ENCODE measurements at places on chromosomes 12 and 14.

- DNase-seq = no peak
Measured at GRCh38 chr14:92507174-92507768, 6.3 kb upstream of the RIN3 start.

- DNase-seq = no peak
Measured at GRCh38 chr12:3554371-3555115, 63.5 kb downstream of the PRMT8 start.

GRCh38 chr14:92586963-92587699, 73.5 kb downstream of the RIN3 start:
- no peak for DNase-seq

GRCh38 chr14:92656306-92657081, 91.9 kb downstream of the LGMN start:
- DNase-seq = no peak

GRCh38 chr14:86799244-86799647, 1193.7 kb downstream of the GALC start:
- no peak for DNase-seq

DNA sequence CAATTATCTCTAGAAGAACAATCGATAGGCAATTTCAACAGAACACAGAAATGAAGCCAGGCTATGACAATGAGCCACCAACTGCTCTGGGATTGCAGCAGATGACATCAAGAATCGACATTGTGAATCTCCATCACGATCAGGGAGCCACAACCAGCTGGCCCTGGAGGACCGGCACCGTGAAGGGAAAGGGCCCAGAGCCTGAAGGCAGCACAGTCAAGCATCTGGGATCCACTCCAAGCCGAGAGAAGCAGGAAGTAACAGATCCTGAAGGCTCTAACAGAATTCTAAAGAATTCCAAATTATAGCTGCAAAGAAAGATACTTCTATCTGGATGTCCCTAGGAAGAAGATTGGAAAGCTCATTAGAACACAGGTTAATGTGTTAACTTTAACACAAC, 61.0 kb downstream of the LRRC74A start:
- DNase-seq = no peak

DNA sequence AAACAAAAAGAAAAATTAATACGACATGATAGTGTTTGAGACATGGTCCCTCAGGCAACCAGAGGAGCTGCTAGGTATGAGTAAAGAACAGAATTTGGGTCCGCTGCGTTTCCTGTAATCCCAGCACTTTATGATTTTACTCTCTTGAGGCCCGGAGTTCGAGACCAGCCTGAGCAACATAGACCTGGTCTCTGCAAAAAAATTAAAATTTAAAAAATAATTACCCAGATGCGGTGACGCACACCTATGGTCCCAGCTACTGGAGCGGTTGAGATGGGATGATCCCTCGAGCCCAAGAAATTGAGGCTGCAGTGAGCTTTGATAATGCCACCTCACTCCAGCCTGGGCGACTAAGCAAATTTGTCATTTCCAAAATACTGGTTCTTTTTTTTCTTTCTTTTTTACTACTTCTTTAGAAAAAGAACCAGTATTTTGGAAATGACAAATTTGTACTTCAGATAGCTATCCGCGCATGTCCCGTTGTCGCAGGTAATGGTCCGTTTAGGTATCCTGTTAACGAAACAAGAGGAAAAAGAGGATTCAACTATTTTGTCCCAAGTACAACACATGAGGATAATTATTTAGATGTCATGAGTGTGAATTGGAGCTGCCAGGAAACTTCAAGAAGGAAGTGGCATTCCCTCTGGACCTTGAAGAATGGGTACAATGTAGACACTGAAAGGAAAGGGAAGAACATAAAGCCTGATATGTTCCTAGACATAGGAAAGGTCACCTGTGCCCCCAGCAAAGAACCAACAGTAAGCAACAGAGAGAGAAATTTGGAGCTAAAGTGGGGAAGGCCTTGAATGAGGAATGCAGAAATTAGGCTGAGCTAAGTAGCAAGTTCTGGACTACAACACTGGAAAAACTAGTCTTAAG, 1.2 kb upstream of the HECTD1 start:
- DNase-seq = no peak

DNA sequence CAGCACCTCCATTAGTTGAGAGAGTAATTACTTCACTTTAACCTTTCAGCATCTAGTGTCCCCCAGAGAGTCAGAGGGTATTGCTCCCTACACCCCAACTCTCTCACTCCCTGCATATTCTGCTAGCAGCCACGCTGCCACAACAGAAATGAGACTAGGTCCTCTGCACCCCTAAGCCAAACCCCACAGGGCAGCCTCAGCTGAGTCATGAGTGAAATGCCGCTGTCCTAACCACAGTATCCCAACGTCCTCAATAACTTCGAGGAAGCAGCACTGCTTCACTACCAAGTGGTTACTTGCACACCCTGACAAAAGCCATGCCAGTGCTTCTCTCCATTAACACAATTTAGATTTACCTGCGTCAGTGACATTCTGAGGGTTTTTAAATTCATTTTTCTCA, 6.9 kb upstream of the LYZ start:
- no peak for DNase-seq

GRCh38 chr12:47216150-47216677, 136.5 kb upstream of the AMIGO2 start:
- no peak for DNase-seq

GRCh38 chr14:51860164-51860824, at the start of gene GNG2:
TSS of gene GNG2 (plus strand) at chr14:51860612. CDS start at chr14:51950679, 90,067 bp downstream.
- DNase-seq = peak; percentile 64

DNA sequence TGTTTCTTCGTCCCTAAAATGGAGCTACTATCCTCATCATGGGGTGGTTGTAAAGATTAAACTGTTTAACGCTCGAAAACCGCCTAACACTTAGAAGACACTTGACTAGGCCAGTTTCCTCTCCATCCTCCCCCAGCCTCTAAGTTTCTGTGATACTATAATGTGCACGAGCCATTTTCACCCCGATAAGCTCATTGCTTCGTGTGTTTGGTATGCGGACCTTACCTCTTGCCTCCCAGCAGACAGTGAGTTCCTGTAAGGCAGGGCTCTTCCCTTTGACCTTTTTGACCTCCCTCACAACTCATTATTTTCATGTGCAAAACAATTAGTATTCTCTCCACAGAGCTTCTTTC, 499 bp upstream of the GXYLT1 start:
- no peak for DNase-seq

DNA sequence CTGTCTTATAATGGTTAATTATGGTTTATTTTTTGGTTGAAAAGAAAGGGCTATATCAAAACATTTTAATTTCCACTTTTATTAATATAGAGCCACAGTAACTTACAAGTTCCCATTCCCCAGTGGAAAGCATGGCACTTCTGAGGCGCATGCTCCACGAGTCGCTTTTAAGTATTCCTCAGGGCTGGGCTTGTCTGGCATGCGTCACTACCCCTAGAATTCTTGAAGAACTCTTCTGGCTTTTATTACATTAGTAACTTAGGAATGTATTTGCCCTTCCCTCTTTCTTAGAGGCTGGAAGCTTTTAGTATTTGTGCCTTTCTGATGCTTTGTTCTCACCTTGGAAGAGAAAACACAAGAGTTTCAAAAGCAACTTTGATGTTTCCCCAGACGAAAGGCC, 81.1 kb downstream of the ESR2 start:
- DNase-seq = no peak

DNA sequence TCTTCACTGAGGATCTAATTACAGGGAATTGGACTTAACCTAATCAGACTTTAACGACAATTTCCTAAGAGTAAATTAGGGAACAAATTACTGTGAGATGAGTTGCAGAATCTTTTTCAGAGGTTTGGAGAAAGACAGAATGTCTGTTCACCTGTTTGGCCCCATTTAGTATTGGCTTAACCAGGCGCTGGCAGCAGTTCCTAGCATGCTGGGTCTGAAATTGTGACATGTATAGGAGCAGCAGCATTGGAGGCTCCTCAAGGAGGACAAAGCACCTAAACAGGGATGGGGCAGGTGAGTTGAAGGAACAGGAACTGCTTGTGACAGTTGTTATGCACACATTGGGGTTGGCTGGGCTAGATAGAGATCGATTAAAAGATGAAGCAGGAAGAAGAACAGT, 51.0 kb downstream of the KCNMB4 start:
- no peak for DNase-seq

- DNase-seq = no peak
Measured at GRCh38 chr12:87793131-87793530, 236.1 kb downstream of the C12orf50 start.

- no peak for DNase-seq
Measured at GRCh38 chr14:104743461-104744380, 9.2 kb upstream of the SIVA1 start.

DNA sequence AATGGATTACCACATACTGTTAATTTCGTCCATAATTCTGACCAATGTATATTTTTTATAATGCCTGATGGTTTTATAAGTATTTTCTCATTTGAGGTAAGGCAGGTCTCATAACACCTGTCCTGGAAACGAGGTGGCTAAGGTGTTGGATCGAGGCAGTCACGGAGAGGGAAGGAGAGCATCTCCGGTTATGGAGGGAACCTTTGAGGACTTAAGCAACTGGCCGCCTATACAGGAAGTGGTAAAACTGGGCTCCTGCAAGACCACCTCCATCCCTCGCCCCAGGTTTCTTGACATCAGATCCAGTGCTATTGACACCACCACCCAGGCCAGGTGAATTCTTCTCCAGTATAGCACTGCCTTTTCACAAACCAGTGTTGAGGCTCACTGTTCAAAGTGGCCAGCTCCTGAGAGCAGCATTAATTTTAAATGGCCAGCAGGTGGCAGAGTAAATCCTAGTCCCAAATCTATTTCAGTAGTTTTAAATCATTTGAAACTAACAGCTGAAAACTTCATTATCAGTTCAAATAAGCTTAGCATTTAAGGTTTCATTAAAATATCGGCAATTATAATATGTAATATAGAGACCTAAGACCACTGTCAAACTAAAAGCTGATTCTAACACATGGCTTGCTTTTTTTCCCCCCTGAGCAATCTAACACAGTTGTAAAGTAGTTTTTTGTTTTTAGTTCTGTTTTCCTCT, 100.8 kb downstream of the PPM1A start:
- DNase-seq = no peak

DNA sequence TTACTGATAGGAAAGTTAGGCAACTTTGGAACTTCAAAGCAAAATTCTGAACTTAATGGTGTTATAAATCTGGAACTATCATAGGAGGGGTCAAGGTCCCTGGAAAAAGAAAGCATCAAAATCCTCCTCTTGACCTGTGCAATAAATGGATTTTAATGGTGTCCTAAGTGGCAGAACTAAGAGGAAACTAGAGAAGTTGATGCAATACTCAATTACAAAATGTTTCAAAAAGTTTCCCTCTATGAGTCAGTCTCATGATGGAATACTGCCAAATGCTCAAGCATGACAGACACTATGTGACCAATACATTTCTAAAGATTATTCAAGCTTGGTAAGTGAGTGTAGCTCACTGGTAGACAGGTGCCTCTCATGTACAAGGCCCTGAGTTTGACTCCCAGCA, 47.7 kb upstream of the ERGIC2 start:
- DNase-seq = no peak

DNA sequence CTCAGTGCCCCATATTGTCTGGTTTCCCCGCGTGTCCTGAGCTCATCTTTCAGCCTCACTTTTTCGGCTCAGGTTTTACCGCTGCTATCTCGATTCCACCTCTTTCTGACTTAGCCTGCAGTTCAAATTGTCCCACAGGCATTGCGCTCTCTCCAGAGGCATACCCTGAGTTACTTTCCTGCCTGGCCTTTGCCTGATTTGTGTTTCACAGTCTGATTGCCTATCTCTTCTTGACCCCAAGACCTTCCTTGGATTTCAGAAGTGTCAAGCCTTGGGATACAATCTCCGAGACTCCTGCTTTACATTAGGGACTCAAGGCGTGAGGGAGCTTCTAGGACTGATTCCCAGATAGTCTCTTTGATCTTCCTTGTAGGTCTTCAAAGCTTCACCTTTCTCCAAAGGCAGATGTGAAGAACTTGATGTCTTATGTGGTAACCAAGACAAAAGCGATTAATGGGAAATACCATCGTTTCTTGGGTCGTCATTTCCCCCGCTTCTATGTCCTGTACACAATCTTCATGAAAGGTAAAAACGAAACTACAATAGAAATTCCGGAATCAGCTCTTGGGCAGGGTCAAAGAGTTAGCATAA, 629 bp downstream of the LETMD1 start:
- DNase-seq = no peak

DNA sequence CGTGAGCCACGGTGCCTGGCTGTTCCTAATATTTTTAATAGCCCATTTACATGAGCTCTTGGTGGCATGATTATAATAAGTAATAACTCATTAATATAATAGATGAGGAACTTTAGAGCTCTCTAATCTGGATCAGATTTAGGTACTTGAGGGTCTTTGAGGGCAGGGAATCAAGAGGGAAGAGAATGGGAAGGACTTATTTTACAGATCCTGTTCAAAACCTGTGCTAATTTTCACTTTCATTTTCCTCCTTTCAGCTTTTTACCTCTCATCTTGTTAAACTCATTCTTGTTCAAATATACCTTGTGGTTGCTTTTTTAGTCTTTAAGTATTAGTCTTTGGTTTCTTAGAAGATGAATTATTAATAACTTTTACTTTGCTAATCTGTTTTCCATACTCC, 5.6 kb downstream of the NECAP1 start:
- DNase-seq = no peak

- DNase-seq = no peak
Measured at GRCh38 chr12:119014368-119014767, 33.0 kb downstream of the SRRM4 start.

- DNase-seq = no peak
Measured at GRCh38 chr14:52402812-52403526, 88.9 kb downstream of the PTGER2 start.

- no peak for DNase-seq
Measured at GRCh38 chr12:83386527-83387264, 700.0 kb downstream of the TMTC2 start.

- no peak for DNase-seq
Measured at GRCh38 chr14:29459531-29459930, 468.1 kb downstream of the PRKD1 start.

DNA sequence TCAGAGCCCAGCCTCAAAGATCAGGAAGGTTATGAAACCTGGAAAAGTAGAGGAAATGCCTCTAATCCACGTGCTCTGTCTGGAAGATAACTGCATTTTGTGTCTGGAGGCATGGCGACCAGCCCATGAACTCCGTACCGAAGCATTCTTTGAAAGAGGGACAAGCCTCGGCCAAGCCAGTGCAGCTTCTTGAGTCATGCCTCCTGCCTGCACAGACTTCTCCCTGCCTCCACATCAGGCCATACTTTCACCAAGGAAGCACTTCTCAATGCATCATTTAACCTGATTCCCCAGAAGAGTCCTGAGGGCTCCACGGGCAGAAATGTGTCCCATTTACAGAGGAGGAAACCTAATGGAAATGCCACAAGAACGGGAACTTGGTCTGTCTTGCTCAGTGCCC, 3.4 kb downstream of the ACTN1 start:
- DNase-seq = no peak

- DNase-seq = peak; percentile 17
Measured at GRCh38 chr12:118052324-118053070, 8.5 kb downstream of the WSB2 start.

DNA sequence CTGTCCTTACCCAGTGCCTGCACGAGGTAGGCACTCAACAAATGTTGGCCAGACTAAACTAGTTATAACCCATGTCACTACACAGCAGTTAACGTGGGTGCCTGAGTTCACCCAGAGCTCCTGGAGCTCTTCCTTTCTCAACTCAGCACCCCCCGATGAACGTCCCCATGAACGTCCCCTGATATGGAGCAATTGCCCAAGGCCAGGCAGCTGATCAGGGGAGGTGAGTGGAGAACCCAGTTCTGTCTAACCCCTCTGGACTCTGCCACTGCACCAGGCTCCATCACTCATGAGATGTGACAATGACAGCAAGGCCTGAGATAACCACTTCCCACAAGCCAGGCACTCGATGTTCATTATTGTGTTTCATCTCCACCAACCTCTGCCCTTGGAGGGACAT, 199.0 kb downstream of the BCL11B start:
- no peak for DNase-seq

- DNase-seq = no peak
Measured at GRCh38 chr14:65239143-65239937, 137.0 kb upstream of the MAX start.

All from left renal cortex interstitium (tissue), 4 donors.